ENCODE measurements at places on chromosomes 7 and 10.
A peak's percentile ranks its signal among the peaks of the same experiment; 100 is the strongest.

DNA sequence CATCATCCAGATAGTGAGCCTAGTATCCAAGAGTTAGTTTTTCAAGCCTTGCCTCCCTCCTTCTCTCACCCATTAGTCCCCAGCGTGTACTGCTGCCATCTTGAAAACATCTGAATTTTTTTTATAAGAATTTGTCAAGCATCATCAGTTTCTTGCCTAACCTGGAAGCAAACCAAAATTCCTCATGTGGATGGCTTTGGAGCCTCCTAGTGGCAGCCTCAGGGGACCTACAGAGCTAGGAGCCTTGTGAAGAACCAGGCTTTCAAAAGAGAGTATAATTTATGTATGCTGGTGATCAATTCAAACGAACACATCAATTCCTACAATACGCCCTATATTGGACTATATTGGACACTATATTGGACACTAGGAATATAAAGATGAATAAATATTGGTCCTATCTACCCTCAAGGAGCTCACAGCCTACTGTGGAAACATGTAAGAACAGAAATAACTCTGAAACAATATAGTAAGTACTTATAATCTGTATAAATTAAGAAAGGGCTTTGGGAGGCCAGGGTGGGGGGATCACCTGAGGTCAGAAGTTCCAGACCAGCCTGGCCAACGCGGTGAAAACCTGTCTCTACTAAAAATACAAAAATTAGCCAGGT, 63.4 kb downstream of the HPSE2 start:
- DNase-seq, result peak; percentile 0

DNA sequence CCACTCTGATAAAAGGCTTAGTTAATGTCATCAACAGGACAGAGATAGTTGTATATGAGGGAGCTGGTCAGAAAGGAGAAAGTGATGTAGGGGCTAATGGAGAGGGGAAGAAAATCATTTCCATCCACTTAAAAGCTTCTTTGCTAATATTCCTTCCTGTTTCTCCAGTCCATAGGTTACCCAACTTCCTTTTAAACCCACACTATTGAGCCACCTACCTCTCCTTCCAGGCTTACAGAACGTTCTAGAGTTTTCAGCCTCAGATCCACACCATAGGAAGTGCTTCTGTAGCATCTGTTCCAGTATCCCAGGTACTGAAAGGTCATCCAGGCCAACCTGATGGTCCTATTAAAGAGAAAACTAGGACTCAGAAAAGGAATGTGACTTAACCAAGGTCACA, 28.2 kb downstream of the STRIP2 start:
- no peak for DNase-seq

DNA sequence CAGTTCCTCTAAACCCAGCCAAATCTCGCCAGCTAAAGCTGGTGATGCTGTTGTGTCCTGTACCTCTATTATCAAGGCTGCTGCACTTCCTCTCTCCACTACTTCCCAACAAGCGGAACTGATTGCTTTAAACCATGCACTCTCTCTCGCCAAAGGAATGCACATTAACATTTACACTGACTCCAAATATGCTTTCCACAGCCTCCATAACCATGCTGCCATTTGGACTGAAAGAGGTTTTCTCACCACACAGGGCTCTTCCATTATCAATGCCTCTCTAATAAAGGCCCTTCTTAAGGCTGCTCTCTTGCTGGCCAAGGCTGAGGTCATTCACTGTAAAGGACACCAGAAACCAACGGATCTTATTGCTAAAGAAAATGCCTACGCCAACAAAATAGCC, 11.4 kb upstream of the LRRC61 start:
- no peak for DNase-seq

GRCh38 chr10:93452143-93452542, 30.0 kb downstream of the MYOF start:
- DNase-seq, result no peak

All from fibroblast of the aortic adventitia (primary cell).